ENCODE measurements at places on chromosomes 6 and 20.

- no peak for DNase-seq
These were observed 1.3 kb upstream of the NNAT start for GRCh38 chr20:37519508-37520418.

DNA sequence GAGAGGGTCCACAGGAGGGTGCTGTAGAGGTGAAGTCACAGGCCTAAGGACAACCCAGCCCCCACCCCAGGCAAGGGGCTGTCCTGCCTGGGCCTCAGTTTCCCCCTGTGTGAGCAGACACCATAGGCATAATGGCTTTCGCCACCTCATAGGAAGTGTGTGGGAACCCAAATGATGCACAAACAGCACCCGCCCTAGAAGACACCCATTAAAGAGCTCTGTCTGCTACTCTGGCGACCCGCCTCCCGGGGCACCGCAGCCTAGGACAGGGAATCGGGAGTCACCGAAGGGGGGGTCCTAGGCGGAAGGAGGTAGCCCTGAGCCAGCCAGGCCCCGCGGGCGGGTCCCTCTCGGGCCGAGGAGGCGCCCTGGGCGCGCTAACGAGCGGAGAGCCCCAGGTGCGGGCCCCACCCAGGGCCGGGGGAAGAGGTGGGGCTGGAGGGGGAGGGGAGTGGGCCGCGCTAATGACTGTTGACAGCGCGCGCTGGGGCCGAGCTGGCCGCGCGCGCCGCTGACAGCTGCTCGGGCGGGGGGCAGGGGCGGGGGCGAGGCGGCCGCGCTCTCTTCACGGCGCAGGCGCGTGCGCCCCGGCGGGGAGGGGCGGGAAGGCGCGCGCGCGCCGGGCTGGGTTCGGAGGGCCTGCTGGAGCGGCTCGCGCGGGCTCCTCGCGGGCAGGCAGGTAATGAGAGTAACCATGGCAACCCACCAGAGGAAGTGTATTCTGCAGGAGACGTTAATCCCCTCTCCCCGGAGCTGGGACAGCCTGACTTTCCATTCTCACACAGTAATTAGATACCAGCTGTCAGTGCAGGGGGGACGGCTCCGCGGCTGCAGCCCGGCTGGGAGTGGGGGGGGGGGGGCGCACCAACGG lies 48.9 kb downstream of the NOL4L start:
- DNase-seq: peak; percentile 46

DNA sequence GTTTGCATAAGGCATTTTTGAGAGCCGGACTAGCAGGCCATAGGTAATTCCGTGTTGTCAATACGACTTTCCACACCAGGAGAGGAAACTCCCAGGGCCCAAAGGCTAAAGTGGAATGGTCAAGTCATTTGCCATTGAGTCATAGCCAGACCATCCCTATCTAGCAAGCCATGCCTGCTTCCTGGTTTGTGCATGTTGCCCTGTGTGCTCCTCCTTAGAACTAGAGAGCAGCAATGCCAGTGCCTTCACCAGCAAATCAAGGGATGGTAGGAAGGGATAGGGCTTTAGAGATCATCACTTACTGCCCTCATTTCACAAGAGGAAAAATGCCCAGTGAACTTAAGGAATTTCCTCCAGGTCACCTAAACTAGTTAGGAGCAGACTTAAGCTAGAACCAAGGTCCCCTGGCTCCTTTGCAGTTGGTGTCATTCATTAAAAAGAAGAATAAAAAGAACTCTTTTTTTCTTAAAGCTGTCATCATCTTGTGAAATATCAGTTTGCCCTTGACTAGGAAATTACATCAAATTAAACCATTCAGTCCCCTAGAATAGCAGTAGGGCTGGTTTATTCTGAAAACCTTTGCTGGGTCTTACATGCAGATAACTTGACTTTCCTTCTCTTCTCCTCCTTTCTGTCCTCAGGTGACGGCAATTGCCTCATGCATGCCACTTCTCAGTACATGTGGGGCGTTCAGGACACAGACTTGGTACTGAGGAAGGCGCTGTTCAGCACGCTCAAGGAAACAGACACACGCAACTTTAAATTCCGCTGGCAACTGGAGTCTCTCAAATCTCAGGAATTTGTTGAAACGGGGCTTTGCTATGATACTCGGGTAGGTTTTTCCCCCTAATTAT lies 7.4 kb downstream of the TNFAIP3 start:
- no peak for DNase-seq

DNA sequence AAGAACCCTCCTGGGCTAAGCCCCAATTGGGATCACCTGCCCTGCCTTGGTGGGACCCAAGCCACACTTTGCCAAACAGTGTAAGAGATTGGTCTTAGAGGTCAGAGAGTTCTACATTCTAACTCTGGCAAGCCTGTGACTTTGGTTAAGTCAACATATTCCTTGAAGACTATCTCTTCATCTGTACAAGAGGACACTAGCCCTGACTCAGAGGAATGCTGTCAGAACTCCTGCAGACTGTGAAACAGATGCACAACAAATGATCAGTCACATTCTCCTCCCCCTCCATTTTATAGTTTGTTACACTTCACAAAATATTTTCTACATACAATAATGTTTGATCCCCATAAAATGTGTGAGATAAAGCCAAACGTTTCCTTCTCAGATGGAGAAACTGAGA lies 91.7 kb upstream of the EPB41L1 start:
- DNase-seq: no peak

GRCh38 chr6:2542101-2542857 lies 208.4 kb downstream of the MYLK4 start:
- no peak for DNase-seq

DNA sequence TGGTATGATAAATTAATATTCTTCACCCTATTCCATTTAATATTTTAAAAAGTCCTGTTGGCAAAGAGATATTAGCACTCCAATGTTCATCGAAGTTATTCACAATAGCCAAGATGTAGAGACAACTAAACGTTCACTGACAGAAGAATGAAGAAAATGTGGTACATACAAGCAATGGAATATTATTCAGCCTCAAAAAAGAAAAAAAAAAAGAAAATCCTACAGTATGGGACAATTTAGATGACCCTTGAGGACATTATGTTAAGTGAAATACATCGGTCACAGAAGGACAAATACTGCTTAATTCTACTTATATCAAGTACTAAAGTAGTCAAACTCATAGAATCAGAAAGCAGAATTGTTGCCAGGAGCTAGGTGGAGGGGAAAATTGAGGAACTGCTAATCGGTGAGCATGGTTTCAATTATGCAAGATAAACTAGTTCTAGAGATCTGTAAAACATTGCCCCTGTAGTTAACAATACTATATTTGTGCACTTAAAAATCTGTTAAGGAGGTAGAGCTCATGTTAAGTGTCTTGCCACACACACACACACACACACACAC lies 4.7 kb downstream of the GCLC start:
- DNase-seq: no peak
